ENCODE measurements at places on chromosomes 7 and 10. TPM values are rescaled to one million over a fixed set of nuclear protein-coding genes. Genes with fewer than 3 reads are reported as not detected.

- DNase-seq: no peak
- H3K27me3 ChIP-seq: no peaks in the 10 kb centered on the region
- H3K4me1 ChIP-seq: no peaks in the 10 kb centered on the region
- H3K36me3 ChIP-seq: no peaks in the 10 kb centered on the region
Measured at GRCh38 chr7:141522657-141523342, 28.4 kb upstream of the AGK start.

GRCh38 chr10:101563497-101564040 lies 24.5 kb downstream of the POLL start:
- no peak overlapping the region for H3K27ac ChIP-seq
- no peak overlapping the region for H3K4me3 ChIP-seq
- peaks cover 90% of the 10 kb centered on the region for H3K27me3 ChIP-seq
- DNase-seq: no peak
- H3K4me1 ChIP-seq: peaks cover 6% of the 10 kb centered on the region
- H3K36me3 ChIP-seq: no peaks in the 10 kb centered on the region

DNA sequence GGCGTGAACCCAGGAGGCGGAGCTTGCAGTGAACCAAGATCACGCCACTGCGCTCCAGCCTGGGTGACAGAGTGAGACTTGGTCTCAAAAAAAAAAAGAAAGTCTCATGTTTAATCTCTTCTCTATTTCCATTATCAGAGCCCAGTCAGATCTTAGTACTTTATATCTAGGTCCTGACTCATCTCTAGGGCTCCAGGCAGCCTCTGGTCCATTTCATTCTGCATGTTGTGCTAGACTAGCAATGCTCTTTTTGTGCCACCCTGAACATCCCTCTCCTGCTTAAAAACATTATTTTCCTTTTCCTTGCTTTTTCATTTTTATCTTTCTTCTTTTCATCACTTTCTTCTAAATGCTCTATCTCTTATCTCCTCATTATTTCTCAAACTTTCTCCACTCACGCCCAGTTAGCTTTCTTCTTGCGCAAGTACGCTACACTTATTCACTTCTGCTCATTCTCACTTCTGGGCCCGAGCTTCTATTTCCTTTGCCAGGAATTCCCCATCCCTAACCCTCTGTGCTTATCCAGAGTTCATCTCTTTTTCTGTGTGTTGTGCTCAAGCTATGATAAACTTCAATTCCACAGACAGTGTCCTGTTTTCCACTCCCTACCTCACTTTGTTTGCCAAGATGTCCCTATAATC lies 63.9 kb downstream of the BTAF1 start:
- peaks cover 2% of the 10 kb centered on the region for H3K36me3 ChIP-seq
- no peak overlapping the region for H3K4me3 ChIP-seq
- no peak for DNase-seq
- no peak overlapping the region for H3K27ac ChIP-seq
- H3K27me3 ChIP-seq: no peaks in the 10 kb centered on the region

- H3K27ac ChIP-seq: no peak overlapping the region
- H3K27me3 ChIP-seq: no peaks in the 10 kb centered on the region
- H3K4me3 ChIP-seq: no peak overlapping the region
- peak; percentile 55 for DNase-seq
Measured at GRCh38 chr7:149414745-149415390, 46.0 kb downstream of the ZNF777 start.

DNA sequence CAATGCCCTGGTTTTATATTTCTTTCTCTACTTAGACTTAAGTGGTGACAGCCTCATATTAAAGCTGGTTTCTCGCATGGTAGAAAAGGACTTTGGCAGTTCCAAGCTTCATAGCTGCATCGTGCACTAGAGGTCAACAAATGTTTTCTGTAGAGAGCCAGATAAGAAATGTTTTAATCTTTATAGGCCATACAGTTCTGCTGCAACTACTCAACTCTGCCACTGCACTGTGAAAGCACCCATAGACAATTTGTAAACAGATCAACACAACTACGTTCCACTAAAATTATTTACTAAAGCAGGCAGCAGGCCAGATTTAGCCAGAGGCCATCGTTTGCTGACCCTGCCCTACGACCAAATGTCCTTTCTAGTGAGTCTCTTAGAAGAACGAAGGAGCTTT lies 36.7 kb downstream of the CSGALNACT2 start:
- H3K27me3 ChIP-seq: no peaks in the 10 kb centered on the region
- H3K27ac ChIP-seq: no peak overlapping the region
- H3K4me3 ChIP-seq: no peak overlapping the region

GRCh38 chr10:97607095-97607636 lies 17.6 kb downstream of the C10orf62 start:
- H3K27ac ChIP-seq: no peak overlapping the region
- H3K4me1 ChIP-seq: no peaks in the 10 kb centered on the region
- H3K4me3 ChIP-seq: no peak overlapping the region

DNA sequence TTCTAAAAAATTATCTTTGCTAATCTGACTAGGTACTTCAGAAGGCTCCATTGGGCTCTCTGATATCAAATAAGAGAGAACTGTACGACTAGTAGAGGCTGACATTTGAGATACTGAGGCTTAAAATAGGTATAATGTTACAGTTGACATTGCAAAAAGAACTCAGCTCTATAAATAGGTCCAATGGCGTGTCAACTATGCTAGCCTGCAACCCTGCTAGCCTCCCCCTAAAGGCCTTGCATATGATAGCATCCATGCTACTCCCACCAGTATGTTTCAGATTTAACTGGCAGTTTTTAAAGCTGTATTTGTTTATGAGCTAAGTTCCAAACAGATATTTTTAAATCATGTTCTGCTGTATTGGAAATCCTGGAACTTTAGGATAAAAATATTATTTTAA lies at the start of gene PPP1R3A:
PPP1R3A (minus strand) TSS at position 64 of the 400 bp plus-strand sequence; CDS start at position 51, 13 bp downstream.
- H3K4me3 ChIP-seq: no peak within 1 kb of the TSS
- no peak for DNase-seq
- H3K36me3 ChIP-seq: no peaks in the 10 kb centered on the region
- no peaks in the 10 kb centered on the region for H3K27me3 ChIP-seq
- H3K4me1 ChIP-seq: no peaks in the 10 kb centered on the region
- H3K27ac ChIP-seq: no peak within 1 kb of the TSS

DNA sequence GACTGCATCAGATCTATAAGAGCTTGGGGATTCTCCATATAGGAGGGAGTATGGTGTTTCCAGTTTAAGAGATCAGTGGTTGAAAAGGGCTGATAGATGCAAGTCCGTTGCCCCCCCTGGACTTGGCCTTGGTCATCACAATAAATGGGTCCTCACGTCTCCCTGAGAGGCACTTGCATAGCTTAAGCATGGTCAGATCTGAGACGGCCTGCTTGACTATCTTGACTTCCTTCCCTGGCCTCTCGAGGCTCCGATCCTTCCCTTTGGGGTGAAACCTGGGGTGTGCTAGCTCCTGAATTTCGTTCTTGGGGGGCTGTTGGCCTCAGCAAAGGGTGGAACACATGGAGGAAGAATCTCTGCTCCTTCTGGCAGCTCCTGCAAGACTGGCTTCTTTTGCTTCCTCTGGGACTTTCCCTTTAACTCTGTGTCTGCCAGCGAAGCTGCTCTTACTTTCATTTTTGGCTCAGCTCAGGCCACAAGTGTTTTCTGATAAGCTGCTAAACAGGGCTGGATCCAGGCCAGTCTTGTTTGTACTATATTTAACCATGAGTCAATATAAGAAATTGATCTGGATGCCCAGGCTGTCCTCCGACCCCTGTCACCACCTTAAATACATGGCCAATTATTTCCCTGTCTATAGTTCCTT lies 11.2 kb upstream of the ZNF485 start:
- no peaks in the 10 kb centered on the region for H3K36me3 ChIP-seq
- no peak overlapping the region for H3K27ac ChIP-seq
- no peak overlapping the region for H3K4me3 ChIP-seq
- DNase-seq: no peak
- no peaks in the 10 kb centered on the region for H3K27me3 ChIP-seq

The PKD2L1 gene
- 0.37 TPM for total RNA-seq

The TMEM178B gene
- total RNA-seq: 0.93 TPM

The ATRNL1 gene
- total RNA-seq: 1.1 TPM

The ENTPD1 gene
- total RNA-seq: 37.6 TPM

Data from left lung (tissue), 14 donors.